ENCODE measurements at places on chromosomes 2 and 18.

- no peak for DNase-seq
These were observed 89.9 kb downstream of the RHOB start for GRCh38 chr2:20536619-20537422.

GRCh38 chr2:207819839-207820784, 50.4 kb upstream of the FZD5 start:
- no peak for DNase-seq

DNA sequence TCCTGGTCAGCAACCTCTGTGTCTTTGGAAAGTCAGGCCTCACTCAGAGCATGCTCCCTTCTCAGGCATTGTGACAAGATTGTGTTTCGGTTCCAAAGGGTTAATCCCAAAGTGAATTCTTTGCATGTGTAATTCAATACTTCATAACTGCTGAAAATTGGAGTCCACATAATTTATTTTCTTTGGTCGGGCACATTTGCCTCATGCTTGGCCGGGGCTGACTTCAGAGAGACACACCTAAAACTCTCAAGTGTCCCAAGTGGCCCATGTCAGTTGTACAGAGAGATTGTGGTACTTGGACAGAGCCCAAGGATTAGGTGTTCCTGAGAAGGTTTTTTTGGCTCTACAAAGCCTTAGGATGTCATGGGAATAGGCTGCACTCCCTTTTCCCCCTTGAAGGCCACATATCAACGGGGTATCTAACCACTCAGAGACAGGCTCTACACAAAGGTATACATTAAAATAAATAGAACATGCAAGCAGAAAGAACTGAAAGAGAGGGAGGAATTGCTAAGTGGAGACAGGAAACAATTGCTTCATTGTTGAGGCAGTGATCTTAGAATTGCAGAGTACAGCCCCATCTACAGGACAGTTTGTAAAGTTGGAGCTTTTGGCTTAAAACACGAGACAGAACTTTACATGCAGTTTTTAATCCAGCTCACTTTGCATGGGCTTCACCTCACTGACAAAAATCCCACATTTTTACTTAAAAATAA, 1232.3 kb upstream of the ZEB2 start:
- no peak for DNase-seq

GRCh38 chr2:164625378-164625971, 4.2 kb upstream of the GRB14 start:
- DNase-seq, result no peak

DNA sequence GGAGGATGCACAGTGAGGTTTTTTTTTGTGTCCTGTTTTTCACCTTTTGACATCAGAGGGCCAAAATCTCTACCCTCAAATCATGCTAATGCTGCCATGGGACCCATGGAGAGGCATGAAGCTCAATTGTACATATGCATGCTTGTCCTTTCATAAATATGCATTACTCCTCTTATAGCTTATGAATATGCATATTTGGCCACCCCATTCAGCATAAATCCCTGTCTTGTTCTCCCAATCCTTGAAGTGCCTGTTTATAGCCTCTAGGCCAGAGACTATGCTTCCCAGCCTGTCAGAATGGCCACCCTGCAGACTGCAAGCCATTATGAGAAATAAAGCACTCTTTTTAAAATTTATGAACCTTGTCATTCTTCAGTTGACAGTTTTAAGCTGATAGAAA, 696.4 kb upstream of the ZNF804A start:
- no peak for DNase-seq

DNA sequence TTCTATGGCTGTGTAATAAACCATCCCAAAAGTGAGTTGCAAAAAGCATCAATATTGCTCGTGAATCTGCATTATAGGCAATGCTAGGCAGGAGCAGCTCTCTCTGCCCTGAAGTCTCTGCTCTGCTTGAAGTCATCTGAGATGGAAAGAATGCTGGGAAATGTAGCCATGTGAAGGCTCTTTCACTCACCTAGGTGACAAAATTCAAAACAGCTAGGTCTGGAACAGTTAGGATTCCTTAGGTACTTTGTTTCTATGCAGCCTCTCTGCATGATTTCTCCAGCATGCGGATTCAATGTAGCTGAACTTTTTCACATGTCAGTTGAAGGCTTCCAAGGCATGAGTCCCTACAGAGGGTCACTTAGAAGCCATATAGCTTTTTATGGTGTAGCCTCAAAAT, 1383.7 kb downstream of the LRP1B start:
- DNase-seq, result no peak

DNA sequence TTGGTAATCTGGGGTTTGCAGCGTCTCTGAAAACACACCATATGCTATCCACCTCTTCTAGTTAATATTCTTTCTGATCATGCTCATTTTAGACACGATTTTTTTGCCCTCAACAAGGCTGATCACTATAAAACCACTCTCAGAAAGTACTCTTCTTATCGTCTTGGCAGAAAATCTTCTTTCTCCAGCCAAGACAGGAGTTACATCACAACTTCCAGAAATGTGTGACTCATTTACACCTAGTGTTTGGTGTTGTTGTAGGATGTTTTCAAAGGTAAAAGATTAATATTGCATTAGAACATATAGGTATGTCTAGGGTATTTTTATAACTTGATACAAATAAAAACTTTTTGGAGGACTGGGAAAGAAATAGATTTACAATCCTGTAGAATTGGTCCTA, 138.5 kb upstream of the NETO1 start:
- no peak for DNase-seq
